ENCODE measurements at places on chromosomes 1 and 21. TPM values are rescaled to one million over a fixed set of nuclear protein-coding genes. Genes with fewer than 3 reads are reported as not detected.

Gene UAP1
- total RNA-seq: 34.8 TPM

Gene MYOG
- total RNA-seq: not detected

Gene SPOCD1
- total RNA-seq: 1.4 TPM

Gene HAO2
- total RNA-seq: not detected

Gene SDC3
- total RNA-seq: 23.0 TPM

DNA sequence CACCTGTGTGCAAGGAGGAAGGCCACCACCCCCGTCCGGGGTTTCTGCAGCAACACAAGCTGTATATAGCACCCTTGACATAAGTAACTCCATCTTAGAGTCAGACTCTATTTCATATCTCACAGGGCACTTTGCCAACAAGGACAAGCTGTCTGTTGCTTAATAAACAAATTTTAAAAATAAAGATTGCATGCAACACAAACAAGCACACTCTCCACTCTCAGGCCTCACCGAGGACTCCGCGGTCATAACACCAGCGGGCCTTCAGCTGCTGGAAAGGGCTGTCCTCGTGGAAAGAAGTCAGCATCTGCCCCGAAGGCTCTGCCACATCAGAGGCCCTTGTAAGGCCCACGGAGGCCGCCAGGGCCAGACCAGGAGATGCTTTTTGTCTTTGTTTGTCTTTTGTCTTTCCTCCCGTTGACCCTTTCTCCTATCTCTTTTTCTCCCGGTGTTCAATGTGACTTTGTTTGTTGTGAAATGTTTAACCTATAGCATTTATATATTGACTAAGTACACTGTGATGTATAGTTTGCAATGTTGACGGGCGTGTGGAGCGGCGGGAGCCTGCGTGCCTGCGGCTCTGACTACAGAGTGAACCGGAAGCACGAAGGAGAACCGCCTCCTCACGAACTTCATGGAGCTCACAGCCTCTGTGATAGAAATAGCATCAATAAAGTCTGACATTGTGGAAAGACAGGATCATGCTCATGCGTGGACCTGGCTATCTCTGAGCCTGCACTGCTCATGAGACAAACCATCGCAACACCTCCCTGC is 24.1 kb downstream of the MEGF6 start:
- no peak overlapping the region for H3K4me3 ChIP-seq
- DNase-seq: no peak
- no peak overlapping the region for H3K27ac ChIP-seq
- peaks cover 10% of the 10 kb centered on the region for H3K4me1 ChIP-seq
- H3K36me3 ChIP-seq: no peaks in the 10 kb centered on the region

DNA sequence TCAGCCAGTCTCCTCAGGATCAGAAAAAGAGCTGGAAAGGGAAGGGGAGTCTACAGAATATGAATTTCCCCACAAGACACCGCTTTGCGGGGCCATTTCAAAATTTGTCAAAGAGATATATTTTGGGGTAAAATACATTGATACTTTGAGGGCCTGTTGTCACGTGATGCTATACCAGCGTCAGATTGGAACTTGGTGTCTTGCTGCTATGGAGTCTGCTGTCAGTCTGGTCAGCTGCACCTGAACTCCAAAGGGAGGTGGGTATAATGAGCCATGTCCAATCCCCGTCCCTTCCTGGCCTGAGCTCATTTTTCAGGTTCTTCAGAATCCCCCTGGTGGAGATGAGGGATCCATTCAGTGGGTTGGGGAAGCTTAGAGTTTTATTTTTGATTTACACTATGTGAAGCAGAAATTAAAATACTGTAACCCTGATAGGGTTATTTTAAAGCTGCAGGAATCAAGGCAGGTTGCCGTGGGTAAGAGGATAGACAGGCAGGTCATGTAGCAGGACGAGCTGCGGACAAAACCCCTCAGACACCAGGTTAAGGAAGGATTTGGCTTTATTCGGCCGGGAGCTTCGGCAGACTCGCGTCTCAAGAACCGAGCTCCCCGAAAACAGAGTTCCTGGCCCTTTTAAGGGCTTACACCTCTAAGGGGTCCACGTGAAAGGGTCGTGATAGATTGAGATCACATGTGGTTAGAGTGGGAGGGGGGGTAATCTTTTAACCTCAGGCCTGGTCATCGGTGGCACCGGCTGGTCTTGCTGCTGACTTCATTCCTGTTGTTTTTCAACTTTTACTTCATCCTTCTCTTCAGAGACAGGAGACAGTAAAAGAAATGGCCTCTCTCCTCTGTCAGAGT is 2.2 kb upstream of the POFUT2 start:
- no peak overlapping the region for H3K4me3 ChIP-seq
- DNase-seq: no peak
- no peak overlapping the region for H3K27ac ChIP-seq
- peaks cover 3% of the 10 kb centered on the region for H3K36me3 ChIP-seq
- no peaks in the 10 kb centered on the region for H3K27me3 ChIP-seq
- peaks cover 26% of the 10 kb centered on the region for H3K4me1 ChIP-seq

GRCh38 chr21:38048167-38048566 is 131.9 kb upstream of the KCNJ6 start:
- H3K27me3 ChIP-seq: no peaks in the 10 kb centered on the region
- DNase-seq: no peak
- no peak overlapping the region for H3K4me3 ChIP-seq
- no peak overlapping the region for H3K27ac ChIP-seq
- no peaks in the 10 kb centered on the region for H3K36me3 ChIP-seq
